ENCODE measurements at places on chromosomes 4 and X. TPM values are rescaled to one million over a fixed set of nuclear protein-coding genes. Genes with fewer than 3 reads are reported as not detected.
A peak's percentile ranks its signal among the peaks of the same experiment; 100 is the strongest.

Gene CYLC1
- total RNA-seq: not detected

Gene FABP2
- total RNA-seq: 0.60 TPM

Gene SPANXA2
- total RNA-seq: not detected

DNA sequence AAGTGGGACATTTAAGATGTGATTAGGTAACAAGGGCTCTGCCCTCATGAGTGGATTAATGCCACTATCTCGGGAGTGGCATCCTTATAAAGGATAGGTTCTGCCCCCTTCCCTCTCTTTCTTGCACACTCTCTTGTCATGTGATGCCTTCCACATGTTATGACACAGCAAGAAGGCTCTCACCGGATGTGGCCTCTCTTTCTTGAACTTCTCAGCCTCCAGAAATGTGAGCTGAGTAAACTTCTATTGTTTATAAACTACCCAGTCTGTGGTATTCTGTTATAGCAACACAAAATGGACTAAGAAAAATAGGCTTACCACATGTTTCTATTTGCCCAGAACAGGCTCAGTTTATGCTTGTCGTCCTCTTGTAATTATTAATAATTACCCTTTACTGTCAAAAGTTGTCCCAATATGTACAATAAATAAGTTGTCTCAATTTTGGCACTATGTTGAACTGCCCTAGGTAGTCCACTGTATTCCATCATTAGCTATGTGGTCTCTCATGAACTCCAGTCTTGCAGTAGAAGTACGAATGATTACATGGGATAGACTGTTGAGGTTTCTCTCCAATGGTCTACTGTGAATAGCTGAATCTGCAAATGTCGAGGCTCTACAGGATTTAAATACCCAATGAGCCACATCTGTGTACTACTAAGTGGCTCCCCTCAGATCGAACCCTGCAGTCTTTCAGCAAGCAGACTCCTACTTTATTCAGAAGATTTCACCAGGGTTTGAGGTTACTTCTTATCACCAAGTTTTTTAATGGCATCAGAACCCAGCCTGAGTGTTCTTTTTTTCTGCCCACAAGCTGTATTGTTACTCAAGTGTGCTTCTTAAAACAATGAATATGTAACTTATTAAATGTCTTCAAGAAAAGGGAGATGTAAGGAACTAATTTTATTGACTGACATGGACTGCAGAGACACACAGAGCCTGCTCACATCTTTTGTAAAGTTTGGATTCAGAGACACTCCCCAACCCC, 102.0 kb upstream of the LEF1 start:
- H3K27me3 ChIP-seq: no peaks in the 10 kb centered on the region
- H3K4me1 ChIP-seq: no peaks in the 10 kb centered on the region
- H3K36me3 ChIP-seq: no peaks in the 10 kb centered on the region
- no peak for DNase-seq
- H3K27ac ChIP-seq: no peak overlapping the region

DNA sequence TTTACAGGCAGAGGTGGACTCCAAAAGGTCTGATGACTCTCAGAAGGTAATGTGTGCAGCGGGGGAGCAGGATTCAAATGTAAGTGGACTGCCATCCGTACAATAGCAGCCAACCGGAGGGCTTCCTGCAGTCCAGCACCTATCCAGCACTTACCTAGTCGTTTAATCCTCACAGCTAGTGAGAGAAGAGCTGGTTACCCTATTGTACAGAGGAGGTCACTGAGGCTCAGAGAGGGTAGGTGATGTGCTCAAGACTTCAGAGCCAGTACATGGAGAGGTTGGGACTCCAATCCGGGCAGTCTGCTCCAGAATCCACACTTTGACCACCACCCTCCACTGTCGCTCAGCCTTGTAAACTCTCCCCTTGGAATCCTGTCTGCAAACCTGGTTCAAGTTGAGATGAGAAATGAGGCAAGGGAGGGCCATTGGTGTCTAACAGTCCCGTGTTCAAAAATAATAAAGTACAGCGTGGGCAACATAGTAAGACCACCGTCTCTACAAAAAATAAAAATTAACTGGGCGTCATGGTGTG, 22.5 kb upstream of the JAKMIP1 start:
- H3K4me1 ChIP-seq: peaks cover 1% of the 10 kb centered on the region
- H3K4me3 ChIP-seq: no peak overlapping the region
- no peaks in the 10 kb centered on the region for H3K27me3 ChIP-seq
- no peak for DNase-seq
- H3K27ac ChIP-seq: no peak overlapping the region

DNA sequence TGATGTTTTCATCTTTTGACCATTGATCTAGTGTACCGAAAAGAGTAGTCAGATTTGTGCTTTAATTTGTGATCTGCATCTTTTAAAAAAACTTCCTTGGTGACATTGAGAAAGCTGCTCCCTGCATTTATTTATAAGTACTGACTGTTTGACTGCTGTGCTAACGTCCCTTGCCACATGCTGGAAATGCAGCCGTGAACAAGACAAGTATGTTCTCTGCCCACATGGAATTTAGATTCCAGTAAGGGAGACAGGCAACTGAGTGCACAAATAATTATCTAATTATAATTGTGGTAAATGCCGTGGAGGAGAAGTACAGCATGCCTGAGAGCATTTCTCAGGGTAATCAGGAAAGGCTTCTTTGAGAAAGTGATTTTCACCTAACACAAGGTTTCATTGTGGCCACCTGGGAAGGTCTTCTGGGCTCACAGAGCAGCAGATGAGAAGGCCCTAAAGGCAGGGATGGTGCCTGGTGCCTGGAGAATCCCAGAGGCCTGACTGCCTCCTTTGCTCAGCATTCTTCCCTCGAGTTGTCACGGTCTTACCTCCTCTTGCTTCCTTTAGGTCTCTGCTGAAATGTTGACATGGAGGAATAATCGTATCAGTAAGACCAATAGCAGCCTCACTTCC, 55.8 kb downstream of the PTTG2 start:
- no peak overlapping the region for H3K4me3 ChIP-seq
- DNase-seq: no peak

GRCh38 chr4:122898370-122899150, 23.8 kb downstream of the NUDT6 start:
- H3K4me1 ChIP-seq: no peaks in the 10 kb centered on the region
- H3K4me3 ChIP-seq: no peak overlapping the region
- H3K27me3 ChIP-seq: no peaks in the 10 kb centered on the region
- no peaks in the 10 kb centered on the region for H3K36me3 ChIP-seq
- no peak overlapping the region for H3K27ac ChIP-seq
- no peak for DNase-seq

DNA sequence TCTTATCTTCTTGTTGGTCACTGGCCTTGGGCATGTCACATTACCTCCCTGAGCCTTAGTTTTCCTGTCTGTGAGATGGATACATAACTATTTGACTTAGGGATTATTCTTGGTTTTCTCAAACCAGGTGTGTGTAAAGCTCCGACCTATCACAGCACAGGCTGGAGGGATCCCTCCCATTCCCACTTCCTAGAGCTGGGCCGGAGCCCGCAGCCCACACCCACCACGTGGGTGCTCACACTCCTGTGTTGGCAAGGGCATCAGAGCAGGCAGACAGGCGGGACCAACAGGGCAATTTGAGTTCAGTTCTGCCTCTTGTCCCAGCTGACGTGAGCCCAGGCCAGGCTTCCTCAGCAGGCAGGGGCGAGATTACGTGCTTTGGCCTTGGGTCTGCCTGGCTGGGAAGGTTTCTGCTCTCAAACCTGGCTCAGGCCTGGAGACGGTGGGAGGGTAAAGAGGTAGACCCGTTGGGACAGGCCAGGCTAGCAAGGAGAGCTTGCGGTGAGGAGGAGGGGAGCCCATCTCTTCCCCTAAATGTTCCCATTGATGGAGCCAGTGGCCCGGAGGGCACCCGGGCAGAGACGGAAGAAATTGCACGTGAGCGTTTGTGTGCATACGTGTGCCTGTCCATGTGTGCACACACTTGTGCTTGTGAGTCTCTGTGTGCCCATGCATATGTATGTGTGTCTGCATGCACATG, 734 bp upstream of the SH3TC1 start:
- H3K4me1 ChIP-seq: peaks cover 12% of the 10 kb centered on the region
- H3K27ac ChIP-seq: peak overlapping the region; percentile 12
- no peaks in the 10 kb centered on the region for H3K27me3 ChIP-seq
- no peak overlapping the region for H3K4me3 ChIP-seq

- DNase-seq: no peak
- H3K4me3 ChIP-seq: no peak overlapping the region
- no peak overlapping the region for H3K27ac ChIP-seq
- H3K4me1 ChIP-seq: peaks cover 3% of the 10 kb centered on the region
- no peaks in the 10 kb centered on the region for H3K36me3 ChIP-seq
Measured at GRCh38 chr4:22667332-22667940, 25.3 kb upstream of the GBA3 start.

- no peak overlapping the region for H3K27ac ChIP-seq
- peaks cover 2% of the 10 kb centered on the region for H3K4me1 ChIP-seq
- no peak overlapping the region for H3K4me3 ChIP-seq
- no peaks in the 10 kb centered on the region for H3K27me3 ChIP-seq
Measured at GRCh38 chr4:125389713-125390112, 75.0 kb downstream of the FAT4 start.

DNA sequence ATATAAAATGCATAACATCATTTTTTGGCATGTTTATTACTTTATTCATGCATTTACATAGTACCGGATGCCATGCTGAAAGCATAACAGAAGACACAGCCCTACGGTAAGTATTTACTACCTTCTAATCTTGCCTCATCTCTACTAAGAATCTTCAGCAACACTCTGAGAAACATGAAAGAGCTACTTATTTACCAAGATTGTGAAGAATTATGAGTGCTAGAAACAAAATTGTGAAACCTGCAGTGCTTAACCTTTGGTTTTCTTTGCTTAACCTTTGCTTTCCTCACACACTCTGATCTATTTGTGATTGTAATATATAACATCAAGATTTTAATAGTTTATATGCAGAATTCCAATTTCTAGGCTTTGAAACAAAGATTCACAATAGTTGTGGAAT, 7.4 kb downstream of the ANTXR2 start:
- no peak overlapping the region for H3K27ac ChIP-seq
- no peak for DNase-seq
- no peak overlapping the region for H3K4me3 ChIP-seq
- H3K36me3 ChIP-seq: no peaks in the 10 kb centered on the region
- H3K4me1 ChIP-seq: no peaks in the 10 kb centered on the region
- no peaks in the 10 kb centered on the region for H3K27me3 ChIP-seq

DNA sequence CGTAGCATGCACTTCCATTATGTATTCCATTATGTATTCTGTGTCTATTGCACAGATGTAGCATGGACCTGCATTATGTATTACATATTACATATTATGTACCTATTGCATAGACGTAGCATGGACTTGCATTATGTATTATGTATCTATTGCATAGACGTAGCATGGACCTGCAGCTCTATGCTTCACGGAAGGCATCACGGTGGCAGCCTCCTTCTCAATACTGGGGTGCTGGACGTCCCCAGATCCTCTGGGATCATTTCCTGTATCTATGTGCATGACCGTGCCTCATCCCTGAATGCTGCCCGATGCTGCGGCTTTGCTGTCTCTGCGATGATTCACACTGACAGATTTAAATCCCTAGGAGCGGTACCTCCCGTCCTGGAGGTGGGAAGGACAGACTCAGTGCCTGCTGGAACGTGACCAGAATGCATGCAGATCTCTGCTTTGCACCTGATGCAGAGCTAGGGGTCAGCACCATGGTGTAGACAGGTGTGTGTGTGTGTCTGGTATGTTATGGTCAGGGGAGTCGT, 317.5 kb downstream of the DHRSX start:
- no peaks in the 10 kb centered on the region for H3K4me1 ChIP-seq
- DNase-seq: no peak
- no peaks in the 10 kb centered on the region for H3K36me3 ChIP-seq
- no peak overlapping the region for H3K27ac ChIP-seq

DNA sequence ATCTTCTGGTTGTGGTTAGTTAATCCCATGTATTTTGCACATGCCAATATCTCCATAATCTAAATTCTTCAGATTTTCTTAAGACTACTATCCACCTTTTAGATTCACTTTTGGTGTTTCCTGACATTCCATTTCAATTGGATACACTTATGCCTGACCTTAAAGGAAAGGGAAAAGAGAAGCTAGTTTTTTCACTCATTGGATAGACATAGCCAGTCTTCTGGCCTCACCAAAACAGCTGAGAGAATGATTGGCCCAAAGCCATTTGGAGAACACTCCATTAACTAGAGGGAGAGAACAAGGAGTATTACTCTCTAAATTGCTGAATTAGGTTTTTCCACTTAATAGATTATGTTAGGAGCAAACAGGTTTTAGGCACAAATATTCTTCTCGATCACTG, 4.0 kb downstream of the PRPS1 start:
- no peak for DNase-seq
- H3K36me3 ChIP-seq: no peaks in the 10 kb centered on the region
- no peaks in the 10 kb centered on the region for H3K4me1 ChIP-seq
- no peak overlapping the region for H3K27ac ChIP-seq
- H3K4me3 ChIP-seq: no peak overlapping the region
- no peaks in the 10 kb centered on the region for H3K27me3 ChIP-seq
